Activated naive CD8-positive, alpha-beta T cell treated with anti-CD3 and anti-CD28 coated beads for 36 hours (primary cell): ENCODE measurements at places on chromosomes 7 and 10.
A peak's percentile ranks its signal among the peaks of the same experiment; 100 is the strongest.

- DNase-seq: no peak
Observed at GRCh38 chr7:129421717-129422250, 12.4 kb upstream of the STRIP2 start.

- DNase-seq: no peak
Observed at GRCh38 chr7:27955011-27955410, 215.0 kb downstream of the TAX1BP1 start.

DNA sequence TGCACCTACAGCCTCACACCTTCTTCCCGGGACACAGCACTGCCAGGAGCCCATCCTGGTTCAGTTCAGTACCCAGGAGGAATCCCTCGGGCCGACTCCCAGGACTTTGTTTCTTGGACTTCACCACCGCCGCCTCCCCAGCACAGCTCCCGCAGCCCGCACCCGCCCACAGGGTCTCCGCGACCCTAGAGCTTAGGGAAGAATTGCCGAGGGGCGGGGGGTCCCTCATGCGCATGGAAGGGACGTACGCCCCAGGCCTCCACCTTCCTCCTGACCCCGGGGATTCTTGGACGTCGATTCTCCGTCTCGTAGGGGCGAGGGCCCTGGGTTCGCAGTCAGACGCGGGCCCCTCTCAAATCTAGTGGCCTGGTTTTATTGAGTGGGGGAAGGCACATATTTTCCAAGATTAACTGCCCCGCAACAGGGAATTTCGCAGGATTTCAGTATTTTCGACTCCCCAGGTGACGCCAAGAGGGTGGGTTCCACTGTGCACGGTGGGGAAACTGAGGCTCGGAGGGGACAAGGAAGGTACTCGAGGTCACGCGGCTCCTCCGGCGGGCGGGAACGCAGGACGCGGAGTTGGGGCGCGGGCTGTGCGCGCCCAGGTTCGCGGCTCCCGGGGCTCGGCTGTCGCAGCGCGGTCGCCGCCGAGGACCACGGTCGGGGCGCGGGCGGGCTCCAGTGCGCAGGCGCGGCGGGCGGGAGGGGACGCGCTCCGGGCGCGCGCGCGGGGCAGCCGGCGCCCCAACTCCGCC, at the start of gene ADCY1:
Gene ADCY1 (plus strand): TSS at position 708 of the 755 bp plus-strand sequence. CDS start 176 bp downstream, outside the sequence.
- DNase-seq: peak; percentile 52

- no peak for DNase-seq
Observed at GRCh38 chr7:33286501-33286900, 157.1 kb downstream of the BBS9 start.

DNA sequence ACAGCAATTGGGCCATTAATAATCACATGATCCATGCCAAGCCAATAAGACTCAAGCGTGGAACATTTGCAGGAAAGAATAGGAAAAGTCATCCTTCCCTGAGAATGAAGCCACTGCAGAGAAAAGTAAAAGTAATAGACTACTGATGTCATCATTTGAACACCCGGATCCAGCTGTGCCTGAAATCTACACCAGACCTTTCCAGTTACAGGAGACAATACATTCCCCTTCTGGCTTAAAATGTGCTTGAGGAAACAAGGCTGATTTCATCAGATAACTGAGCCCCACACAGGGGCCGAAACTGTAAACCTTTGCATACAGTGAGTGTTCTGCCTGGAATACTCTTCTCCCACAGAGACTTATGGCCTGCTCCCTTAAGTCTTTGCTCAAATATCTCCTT, 232.8 kb downstream of the KCNMA1 start:
- DNase-seq: no peak

DNA sequence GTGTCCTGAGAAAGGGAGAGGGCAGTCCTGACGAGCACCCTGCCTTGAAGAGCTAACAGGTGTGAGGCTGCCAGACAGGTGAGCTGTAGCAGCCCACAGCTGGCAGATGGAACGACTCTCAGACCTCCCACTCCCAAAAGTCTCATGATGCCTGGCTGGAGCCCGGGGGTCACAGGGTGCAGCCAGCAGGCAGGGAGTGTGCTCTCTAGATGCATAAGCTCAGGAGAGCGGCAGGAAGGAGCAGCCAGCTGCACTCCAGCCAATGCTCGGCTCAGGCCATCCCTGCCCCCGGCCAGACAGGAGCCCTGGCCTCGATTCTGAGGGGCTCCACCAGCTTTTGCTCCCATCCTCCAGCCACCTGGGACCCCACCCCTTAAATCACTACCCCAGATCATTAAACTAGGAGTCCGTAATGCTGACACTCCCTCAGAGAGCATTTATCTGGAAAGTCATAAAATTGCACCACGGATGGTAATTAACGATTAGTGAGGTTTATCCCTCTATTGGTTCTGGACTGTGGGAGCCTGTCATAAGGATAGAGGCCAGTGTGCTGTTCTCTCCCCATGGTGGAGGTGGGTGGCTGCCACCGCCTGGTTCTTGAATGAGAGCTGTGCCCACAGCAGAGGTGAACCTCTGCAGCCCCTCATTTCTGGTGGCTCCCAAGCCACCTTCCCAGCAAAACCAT, 63.5 kb upstream of the ZMIZ1 start:
- no peak for DNase-seq

- no peak for DNase-seq
Observed at GRCh38 chr7:44377134-44377463, 51.7 kb upstream of the CAMK2B start.

DNA sequence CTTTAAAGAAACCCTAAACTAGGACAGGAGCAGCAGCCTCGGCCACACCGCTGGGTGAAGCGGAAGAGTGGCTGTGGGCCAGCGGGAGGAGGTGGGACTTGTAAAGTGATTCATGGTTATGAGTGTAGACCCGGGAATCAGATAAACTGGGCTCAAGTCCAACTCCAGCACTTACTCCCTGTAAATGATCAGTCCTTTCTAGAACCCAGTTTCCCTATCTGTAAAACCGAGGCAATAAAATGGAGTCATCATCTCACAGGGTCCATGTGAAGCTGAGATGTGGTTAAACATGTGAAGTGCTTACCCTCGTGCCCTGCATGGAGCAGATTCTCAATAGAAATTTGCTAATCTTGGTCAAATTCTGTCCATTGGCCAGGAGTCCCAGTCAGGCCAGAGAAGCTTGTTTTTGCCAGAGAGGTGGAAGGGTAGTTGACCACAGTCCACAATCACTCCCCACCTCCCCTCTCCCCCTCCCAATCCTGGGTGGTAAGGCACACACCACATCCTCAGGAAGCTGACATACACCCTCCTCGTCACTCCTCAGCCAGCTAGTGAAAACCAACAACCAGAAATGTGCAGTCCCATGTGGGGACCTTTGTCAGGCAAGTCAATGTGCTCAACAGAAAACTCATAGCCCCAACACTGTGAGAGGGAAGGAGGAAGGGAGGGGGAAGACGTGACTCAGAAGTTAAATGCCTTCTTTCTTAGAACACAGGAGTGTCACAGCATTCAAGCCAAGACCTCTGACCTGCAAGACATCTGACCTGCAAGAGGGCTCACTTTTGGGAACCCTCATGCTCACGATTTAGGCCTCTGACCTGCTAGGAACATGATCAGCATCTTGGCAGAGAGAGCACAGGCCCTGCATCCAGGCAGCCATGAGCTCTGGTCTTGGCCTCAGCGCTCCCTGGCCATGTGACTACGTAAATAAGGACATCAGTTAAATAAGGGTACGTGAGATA, 145.1 kb downstream of the PLXNA4 start:
- DNase-seq: peak; percentile 48

DNA sequence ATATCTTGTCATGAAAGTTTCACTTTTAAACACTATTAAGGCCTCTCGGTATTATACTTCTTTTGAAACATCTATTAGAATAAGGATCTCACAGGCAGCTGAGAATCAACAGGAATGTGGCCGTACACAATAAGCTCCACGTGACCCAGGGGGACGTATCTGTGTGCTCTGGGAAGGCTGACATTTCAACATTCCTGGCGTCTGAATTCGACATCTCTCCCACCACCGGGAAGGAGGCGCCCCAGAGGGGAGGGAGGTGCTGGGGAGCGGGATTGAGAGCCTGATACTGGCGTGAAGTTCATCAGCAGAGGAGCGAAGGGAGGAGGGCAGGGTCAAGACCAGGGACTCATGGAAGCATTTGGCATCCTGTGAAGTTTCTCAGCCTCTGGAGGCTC, 401.3 kb downstream of the DNAJB6 start:
- DNase-seq: no peak

GRCh38 chr10:69359594-69359993, 57.1 kb downstream of the TACR2 start:
- no peak for DNase-seq

- no peak for DNase-seq
Observed at GRCh38 chr7:7617550-7617949, 23.0 kb upstream of the UMAD1 start.

- no peak for DNase-seq
Observed at GRCh38 chr7:69912846-69913245, 314.6 kb downstream of the AUTS2 start.

DNA sequence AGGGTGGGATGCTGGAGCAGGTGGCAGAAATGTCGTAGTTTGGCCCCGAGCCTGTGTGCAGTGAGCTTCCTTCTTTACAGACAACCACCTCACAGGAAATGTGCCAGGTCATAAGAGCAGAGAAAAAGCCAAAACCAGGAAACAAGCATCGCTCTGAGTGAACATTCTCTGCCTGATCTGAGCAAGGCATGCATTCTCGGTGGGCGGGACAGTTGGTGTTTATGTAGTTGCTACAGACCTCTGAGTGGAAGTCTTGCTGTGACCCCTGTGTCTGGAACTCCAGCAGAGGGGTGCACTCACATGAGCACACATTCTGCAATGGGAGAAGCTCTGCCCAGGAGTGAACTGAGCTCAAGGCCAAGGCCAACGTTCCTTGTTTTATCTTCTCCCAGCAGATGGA, 230.1 kb downstream of the TCERG1L start:
- DNase-seq: no peak

DNA sequence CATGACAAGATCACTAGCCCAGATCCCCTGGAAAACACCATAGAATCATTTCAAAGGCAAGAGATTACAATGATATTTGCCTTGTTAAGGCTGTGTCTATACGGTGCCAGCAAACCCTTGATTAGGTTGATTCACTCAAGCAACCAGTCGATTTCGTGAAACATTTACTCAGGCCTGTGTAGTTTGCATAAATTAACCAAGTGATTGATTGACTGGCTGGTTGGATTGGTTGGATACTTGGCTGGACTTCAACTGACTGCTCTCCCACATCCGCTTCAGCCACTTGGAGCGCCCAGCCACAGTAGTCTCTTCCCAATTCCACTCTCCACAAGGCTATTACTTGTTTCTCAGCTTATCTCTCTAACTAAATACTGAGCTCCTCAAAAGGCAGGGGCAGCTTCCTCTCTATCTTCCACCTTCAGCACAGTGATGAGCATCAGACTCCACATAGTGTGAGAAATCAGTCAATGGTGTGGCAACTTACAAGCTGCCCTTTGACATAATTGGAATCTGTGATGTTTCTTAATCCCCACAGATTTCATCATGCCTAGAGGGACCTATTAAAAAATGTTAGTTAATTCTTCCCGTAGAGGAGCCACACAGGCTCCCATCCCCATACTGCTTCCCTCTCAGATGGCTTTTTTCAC, 217.4 kb downstream of the GRM8 start:
- DNase-seq: no peak

GRCh38 chr10:63058236-63058635, 74.9 kb upstream of the NRBF2 start:
- DNase-seq: no peak

GRCh38 chr7:75814407-75814947, 871 bp upstream of the CCL24 start:
- DNase-seq: no peak

DNA sequence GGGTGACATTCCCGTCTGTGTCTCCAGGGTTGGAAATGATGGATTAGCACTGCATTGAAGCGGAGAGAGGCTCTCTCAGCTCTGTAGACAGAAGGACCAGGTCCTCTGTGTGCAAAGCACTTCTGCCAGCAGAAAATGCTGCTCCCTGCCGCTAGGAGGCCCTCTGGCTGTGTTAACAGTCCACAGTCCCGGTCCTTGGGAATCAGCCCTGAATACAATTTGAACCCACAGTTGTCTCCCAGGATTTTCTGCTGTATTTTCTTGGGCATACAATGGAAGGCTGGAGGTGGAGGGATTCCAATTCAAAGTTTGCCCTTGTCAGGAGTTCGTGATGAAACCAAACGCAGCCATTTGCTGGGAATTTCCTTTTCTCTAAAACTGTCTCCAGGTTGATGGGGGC, 205.2 kb downstream of the GLRX3 start:
- no peak for DNase-seq

- DNase-seq: no peak
Observed at GRCh38 chr7:69517985-69518704, 80.1 kb upstream of the AUTS2 start.

- no peak for DNase-seq
Observed at GRCh38 chr10:74976565-74976964, 134.9 kb upstream of the SAMD8 start.

DNA sequence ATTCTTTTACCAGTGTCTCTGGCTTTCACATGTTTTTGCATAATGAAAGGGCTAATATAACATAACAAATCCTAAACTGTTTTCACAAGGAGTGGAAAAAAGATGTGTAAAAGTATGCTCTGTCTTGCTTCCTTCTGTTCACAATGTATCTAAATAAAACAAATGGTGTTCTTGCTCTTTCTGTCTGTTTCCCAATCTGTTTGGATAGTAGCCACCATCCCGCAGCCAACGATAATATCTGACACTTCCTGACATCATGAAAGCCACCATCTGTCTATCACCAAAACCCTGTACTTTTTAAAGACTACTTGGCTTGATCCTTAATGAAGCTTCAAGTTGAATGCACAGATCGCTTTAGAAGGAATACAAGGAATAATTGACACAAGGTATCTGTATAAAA, 246.2 kb downstream of the ETV1 start:
- DNase-seq: no peak

- no peak for DNase-seq
Observed at GRCh38 chr7:455110-455928, 64.3 kb downstream of the PDGFA start.

DNA sequence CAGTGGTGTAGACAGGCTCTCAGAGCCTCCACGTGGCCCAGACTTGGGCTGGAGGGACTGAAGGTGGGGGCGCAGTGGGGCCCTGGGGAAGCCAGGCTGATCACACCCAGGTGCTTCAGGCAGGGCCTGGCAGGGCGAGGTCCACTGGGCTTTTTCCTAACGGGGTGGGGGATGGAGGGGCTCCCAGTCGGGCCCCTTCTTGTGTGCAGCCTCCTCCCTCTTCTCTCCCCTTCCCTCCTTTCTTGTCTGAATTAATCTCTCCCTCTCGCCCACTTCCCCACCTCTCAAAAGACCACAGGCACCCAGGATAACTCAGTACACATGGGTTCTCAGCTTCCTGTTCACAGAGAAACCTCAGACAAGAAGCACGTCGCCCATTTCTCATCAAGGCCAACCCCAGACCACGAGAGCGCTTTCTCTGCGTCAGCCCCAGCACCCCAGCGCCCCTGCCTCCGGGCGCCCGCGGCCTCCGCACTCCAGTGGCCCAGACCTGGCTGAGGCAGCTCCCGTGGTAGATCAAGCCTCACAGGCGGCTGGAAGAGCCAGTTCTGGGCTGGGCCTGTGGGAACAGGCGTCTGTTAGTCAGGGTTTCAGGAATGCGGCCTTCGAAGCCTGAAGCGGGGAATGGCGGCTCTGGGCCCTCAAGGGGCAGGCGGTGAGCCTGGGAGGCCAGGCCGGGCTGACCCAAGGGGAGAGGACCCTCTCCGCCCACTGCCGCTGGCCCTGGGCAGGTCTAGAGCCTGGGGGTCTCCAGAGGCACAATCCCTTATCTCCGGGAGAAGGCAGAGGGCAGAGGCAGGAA, 50.6 kb downstream of the PWWP2B start:
- peak; percentile 86 for DNase-seq

- DNase-seq: no peak
Observed at GRCh38 chr7:56449762-56450161, 333.5 kb upstream of the NUPR2 start.
